ENCODE measurements at places on chromosomes 2 and 18. TPM values are rescaled to one million over a fixed set of nuclear protein-coding genes. Genes with fewer than 3 reads are reported as not detected.

The PLCL1 gene
- total RNA-seq = not detected

- DNase-seq = no peak
Measured at GRCh38 chr2:23379220-23379695, 5.7 kb upstream of the KLHL29 start.

The RASGRP3 gene
- 13.4 TPM for total RNA-seq

GRCh38 chr2:134823431-134823830 is 15.0 kb upstream of the ACMSD start:
- no peak for DNase-seq

DNA sequence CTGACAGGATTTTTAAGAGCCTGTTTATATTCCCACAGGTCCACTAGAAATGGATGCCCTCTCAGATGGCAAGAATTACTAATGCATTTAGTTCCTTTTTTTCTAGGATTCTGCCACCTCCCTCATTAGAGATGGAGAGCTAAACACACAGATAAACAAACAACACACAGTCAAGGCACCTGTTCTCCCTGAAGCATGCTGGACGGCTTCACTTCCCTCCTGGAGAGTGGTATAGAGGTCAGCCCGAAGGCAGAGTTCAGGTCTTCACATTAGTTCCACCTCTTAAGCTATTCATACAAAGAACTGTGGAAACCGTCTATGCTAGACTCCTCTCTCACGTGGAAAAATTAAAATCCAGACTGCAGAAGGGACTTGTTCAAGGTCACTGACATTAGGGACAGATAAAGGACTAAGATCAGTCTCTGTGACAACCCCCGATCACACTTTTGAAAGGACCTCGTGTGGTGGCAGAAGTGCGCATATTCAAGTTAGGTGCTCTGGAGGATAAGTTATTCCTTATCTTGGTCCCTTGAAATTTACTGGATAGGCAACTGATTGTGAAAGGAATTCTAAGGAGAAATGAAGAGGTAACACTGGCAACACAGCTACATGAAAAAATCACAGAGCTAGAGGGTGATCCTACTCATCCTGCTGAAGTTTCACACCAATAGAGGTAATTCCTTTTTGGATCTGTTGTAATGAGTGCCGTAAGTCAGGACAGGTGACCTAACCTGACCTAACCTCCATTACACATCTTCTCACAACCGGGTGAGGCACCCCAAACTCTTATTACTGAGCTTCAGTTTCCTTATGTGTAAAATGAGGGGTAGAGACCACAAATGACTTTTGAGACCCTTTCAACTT is 75.1 kb downstream of the SPRED2 start:
- no peak for DNase-seq

The CFAP65 gene
- total RNA-seq = 0.12 TPM

DNA sequence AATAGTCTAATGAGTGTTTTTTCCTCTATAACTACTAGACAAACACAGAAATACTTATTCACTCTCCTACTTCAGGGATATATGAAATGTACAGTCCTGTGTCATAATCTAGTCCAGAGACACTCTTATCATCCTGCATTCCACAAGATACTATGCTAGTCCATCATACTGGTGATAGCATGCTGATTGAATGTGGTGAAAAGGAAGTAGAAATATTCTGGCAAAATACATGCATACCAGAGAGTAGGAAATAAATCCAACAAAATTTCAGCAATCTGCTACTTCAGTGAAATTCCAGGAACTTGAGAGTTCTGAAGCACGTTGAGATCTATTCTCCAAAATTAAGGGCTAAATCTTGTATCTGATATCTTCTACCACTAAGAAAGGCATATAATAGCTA is 353.9 kb downstream of the PID1 start:
- DNase-seq = no peak

DNA sequence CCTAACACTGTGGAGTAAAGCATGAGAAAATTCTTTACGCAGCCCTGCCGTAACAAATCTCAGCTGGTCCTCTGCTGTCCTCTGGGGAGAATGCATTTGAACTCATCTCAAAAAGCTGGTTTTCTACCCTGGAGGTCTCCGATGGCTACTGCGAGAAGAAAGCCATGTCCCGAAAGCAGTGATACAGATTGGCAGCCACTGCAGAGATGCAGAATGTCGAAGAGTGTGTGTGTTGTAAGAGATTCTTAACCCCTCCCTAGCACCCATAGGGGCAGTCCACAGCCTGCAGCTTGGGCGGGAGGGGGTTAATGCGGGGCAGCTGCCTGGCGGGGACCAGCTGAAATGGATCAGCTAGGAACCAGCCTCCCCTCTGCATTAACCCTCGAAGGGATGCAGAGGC is 235.9 kb downstream of the ZNF516 start:
- no peak for DNase-seq

- DNase-seq = no peak
Measured at GRCh38 chr18:75264926-75265597, 54.5 kb downstream of the TSHZ1 start.

- DNase-seq = peak; percentile 33
Measured at GRCh38 chr2:174120346-174120745, 128.0 kb downstream of the OLA1 start.

- DNase-seq = no peak
Measured at GRCh38 chr18:34723143-34723542, 13.0 kb downstream of the DTNA start.

The KLF7 gene
- total RNA-seq = 5.4 TPM

The KIF5C gene
- 0.12 TPM for total RNA-seq

GRCh38 chr2:19355014-19355405 is 3.4 kb downstream of the OSR1 start:
- DNase-seq = no peak

The ATG4B gene
- total RNA-seq = 79.8 TPM

The PLGLB2 gene
- total RNA-seq = 0.60 TPM

DNA sequence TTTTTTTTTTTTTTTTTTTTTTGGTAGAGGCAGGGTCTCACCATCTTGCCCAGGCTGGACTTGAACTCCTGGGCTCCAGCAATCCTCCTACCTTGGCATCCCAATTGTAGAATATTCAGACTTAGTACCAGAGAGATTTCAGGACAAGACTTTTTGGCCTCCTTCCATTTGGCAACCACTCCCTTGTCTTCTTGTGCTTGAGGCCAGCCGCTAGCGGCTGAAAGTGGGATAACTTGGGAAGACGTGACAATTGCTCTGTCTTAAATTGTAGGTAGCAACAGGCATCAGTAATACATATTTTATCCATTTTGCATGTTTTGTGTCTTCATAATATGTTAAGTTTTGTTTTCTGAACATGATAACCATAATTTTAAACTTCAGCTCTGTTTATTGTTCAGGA is 53.3 kb upstream of the TTN start:
- peak; percentile 74 for DNase-seq

DNA sequence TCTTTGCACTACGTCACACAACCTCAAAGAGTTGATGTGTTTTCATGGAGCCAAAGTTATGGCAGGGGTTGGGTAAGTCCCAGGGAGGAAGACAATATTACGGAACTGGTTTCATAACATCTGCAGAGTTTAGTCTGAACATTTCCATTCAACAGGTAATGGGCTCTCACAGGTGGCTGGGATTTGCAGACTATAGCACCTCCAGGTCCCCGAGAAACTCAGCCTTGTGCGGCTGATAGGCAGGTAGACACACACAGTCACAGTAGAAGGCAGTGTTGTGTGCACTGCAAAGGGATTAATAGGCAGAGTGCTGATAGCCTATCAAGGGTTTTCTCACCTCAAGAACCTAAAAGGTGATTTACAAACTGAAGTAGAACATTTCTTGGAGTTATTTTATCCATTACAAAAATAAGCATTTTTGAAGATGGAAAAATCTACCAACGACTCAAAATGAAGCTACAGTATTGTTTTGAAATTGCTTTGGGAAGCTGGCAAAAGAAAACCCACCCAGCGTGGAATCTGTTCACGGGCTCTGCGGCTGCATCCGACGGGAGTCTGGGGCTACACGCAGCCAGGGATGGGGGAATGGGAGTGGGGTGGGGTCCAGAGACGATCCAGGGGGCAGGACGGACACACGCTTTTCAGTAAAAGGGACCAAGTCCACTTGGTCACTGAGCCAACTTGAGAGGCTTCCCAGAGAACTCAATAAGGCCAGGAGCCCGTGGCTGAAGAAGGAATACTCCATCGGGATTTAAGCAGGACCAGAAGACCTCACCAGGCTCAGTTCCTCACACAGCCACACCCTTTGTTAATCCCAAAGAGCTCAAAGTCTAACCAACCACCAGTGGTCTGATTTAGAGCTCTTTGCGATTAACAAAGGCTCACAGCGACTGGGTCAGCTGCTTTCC is 82.9 kb downstream of the CHRNA1 start:
- DNase-seq = peak; percentile 57

The RGPD3 gene
- 0.20 TPM for total RNA-seq

- no peak for DNase-seq
Measured at GRCh38 chr2:17763641-17764333, 9.8 kb downstream of the GEN1 start.

The CAVIN2 gene
- not detected for total RNA-seq

DNA sequence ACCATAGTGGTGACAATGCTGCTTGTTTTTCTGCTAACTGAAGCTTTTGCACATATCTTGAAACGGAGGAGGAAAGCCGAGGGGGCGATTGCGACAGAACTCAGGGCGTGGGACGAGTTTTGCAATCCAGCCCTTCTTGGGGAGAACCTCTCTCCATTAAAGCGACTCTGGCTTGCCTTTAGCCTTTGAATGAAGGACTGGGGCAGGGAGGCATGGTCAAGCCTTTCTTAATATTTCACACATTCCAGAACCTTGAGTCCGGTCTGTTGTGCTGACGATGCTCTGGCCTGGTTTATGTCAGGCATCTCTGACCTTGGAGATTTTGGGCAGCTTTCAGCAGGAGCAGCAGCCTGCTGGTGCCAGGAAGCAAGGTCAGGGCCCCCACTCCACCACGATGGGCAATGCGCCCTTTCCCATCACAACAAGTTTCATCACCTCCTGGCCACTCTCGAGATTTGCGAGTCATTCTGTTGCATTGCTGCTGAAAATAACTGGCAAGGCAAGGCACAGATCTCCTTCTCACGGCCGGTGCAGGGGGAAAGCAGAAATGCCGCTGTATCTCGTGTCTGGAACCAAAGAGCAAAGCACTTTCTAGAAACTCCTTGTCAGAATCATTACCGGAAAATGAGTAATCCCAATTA is 10.8 kb downstream of the EMILIN2 start:
- peak; percentile 11 for DNase-seq

DNA sequence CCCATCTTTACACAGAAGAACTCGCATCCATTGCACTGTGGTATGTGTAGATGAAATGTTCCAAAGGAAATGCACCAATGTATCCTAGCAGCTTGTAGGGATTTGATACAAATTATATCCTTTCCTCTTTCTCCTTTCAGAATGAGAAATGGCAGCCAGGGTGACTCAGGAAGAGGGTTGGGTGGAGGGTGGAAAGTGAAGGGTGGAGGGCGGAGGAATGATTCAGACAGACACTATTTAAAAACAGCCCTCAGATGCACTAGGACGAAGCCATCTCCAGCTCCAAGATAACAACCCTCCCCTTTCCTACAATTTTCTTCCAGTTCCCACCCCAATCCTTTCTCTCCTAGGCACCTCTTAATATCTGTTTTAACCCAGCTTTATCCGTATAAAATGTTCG is 96.2 kb upstream of the STK39 start:
- peak; percentile 37 for DNase-seq

The CENPA gene
- 67.8 TPM for total RNA-seq

DNA sequence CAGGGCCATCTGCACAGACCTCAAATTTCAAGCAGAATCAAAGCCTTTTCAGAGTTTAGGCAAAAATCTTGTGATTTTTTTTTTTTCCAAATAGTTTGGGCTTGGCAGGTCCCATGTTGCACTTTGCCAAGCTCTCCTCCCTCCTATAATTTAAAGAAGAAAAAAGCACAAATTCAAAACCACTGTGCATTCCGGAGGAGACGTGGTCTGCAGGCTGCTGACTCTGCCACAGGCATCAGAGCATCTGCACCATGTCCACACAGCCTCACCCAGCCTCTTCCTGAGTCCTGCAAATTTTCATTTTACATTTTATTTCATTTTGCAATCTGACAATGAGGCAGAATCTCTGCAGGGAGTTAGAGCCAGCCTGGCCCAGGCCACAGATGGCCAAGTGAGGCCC is 15.7 kb upstream of the GPC1 start:
- DNase-seq = no peak

The EPC2 gene
- 15.8 TPM for total RNA-seq

GRCh38 chr2:162401871-162402270 is 57.9 kb downstream of the GCA start:
- no peak for DNase-seq

DNA sequence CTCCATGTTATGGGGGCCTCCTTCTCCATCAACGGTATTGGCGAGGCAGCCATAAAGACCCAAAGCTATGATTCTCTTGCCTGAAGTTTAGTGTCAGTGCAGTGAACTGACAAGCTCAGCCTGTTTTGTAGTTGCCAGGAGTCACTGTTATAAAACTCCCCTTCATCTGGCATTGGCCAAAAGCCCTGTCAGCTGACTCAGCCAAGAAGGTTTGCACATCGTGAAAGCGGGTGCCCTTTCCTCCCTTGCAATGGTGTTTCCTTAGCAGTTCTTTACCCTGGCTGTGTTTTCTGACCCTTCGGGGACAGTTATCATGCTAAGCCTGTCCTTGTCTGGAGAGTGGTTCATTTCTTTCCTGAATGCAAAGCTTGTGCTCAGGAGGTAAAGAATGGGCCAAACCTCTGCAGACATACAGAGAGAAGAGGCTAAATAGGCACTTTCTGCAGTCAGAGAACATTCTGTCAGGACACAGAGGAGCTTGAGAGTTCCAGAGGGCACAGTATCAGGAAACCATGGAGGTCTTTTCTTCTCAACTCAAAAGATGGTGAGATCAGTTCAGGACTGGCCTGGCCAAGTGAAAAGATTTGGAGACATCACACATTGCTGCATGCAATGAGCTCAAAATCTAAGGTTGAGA is 414.2 kb downstream of the ZNF521 start:
- peak; percentile 8 for DNase-seq

The TEX51 gene
- total RNA-seq = not detected

DNA sequence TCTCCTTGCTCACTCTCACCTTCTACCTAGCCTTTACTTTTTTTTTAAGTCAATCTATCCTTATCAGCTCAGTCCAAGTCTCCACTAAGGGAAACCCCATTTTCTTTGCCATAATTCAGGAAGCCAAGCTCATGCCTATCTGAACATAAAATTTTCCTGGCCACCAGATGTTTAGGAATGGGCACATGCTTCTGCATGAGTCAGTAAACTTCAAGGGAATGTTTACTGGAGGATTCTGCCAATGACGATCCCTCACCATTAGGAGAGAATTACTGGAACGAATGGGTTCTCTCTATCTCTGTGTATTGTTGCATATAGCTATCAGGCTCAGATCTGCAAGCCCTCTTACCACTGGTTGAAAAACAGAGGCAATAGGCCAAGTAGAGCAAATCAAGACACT is 731.7 kb upstream of the ZNF804A start:
- no peak for DNase-seq

DNA sequence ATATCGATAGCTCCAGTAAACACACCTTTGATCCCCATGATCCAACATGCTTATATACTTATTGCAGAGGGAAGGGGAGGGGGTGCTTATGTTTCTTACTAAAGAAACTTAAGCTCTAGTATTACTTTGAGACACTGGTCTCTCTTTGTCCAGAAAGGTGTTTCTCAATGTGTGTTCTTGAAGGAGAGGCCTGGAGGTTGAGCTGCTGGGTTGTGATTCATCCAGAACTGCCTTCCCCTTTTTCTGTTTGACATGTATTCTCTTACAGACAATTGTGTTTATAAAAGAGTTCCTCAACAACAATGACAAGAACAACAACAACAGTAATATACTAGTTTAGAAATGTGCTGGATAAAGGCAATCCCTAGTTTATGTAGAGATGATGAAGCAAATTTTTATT is 516.0 kb upstream of the FAM98A start:
- DNase-seq = no peak

- DNase-seq = no peak
Measured at GRCh38 chr2:44135771-44136170, 32.9 kb upstream of the PPM1B start.

The DLGAP1 gene
- not detected for total RNA-seq

All from RPMI7951 (cell line).